T-helper 1 cell treated with Interleukin-12 subunit alpha and Interleukin-12 subunit beta and Interleukin-4 antibody, amounts not matched to agents 30 ng/mL and 1 ng/mL, for 36 hours (primary cell): ENCODE measurements at places on chromosomes 3 and 15. TPM values are rescaled to one million over a fixed set of nuclear protein-coding genes. Genes with fewer than 3 reads are reported as not detected.

Gene SPINK8
- total RNA-seq: not detected in 2 replicates

Gene NPAP1
- not detected in 2 replicates for total RNA-seq

Gene EPHA6
- total RNA-seq: not detected in 2 replicates

Gene HGD
- 0.39 and 0.61 TPM in 2 replicates for total RNA-seq

Gene RTP3
- total RNA-seq: not detected in 2 replicates

Gene CYP11A1
- total RNA-seq: not detected in 2 replicates

Gene FRMD5
- total RNA-seq: not detected in 2 replicates

Gene GOLGA6L7
- total RNA-seq: not detected in 2 replicates

Gene IQCF5
- not detected in 2 replicates for total RNA-seq

Gene NEO1
- total RNA-seq: 4.1 and 5.6 TPM in 2 replicates

Gene SCG5
- total RNA-seq: 2.2 and 2.8 TPM in 2 replicates

Gene SLC51B
- not detected in 2 replicates for total RNA-seq

Gene AEN
- total RNA-seq: 58.2 and 59.1 TPM in 2 replicates

Gene SCN5A
- total RNA-seq: not detected in 2 replicates

Gene IQGAP1
- total RNA-seq: 196 TPM in 2 replicates

Gene PROK2
- not detected in 2 replicates for total RNA-seq

Gene CCDC9B
- total RNA-seq: 0.39 and 0.66 TPM in 2 replicates

Gene CFAP100
- total RNA-seq: not detected in 2 replicates

Gene MASP1
- total RNA-seq: not detected in 2 replicates

Gene STRC
- 0.44 and 0.46 TPM in 2 replicates for total RNA-seq

Gene ABCF3
- total RNA-seq: 70.7 and 73.4 TPM in 2 replicates

Gene SPTSSB
- total RNA-seq: not detected in 2 replicates

Gene TMEM266
- total RNA-seq: not detected in 2 replicates

Gene TEX55
- total RNA-seq: not detected in 2 replicates

Gene CYB561D2
- total RNA-seq: 44.4 and 45.6 TPM in 2 replicates

Gene CTXN2
- total RNA-seq: not detected in 2 replicates

Gene SMCO1
- total RNA-seq: not detected in 2 replicates

Gene DAPK2
- total RNA-seq: 21.5 and 23.0 TPM in 2 replicates

Gene FBXW12
- total RNA-seq: not detected in 2 replicates

Gene CPLX3
- 0.91 and 1.4 TPM in 2 replicates for total RNA-seq

Gene EOMES
- 18.6 and 19.0 TPM in 2 replicates for total RNA-seq

Gene CPEB1
- total RNA-seq: not detected in 2 replicates

Gene TRH
- total RNA-seq: not detected in 2 replicates

Gene ASB14
- not detected in 2 replicates for total RNA-seq

Gene EXD1
- total RNA-seq: not detected in 2 replicates

Gene PARP15
- total RNA-seq: 43.2 and 43.5 TPM in 2 replicates

Gene SLC24A5
- not detected in 2 replicates for total RNA-seq

Gene SYNPR
- total RNA-seq: not detected in 2 replicates

Gene SMAD6
- 0.07 and 0.37 TPM in 2 replicates for total RNA-seq

Gene LSAMP
- not detected in 2 replicates for total RNA-seq

Gene AMIGO3
- 0.51 and 0.98 TPM in 2 replicates for total RNA-seq

Gene CTXND1
- total RNA-seq: not detected in 2 replicates

Gene NEK10
- total RNA-seq: 0.61 and 1.4 TPM in 2 replicates

Gene NMB
- total RNA-seq: 3.2 and 3.7 TPM in 2 replicates

Gene HMCES
- total RNA-seq: 47.3 and 52.5 TPM in 2 replicates

Gene RBM15B
- total RNA-seq: 31.2 and 31.4 TPM in 2 replicates

Gene CDHR4
- 0.20 and 0.22 TPM in 2 replicates for total RNA-seq

Gene MYEF2
- total RNA-seq: 26.7 and 28.2 TPM in 2 replicates

Gene GPR62
- not detected in 2 replicates for total RNA-seq

Gene GTF2A2
- 136 and 137 TPM in 2 replicates for total RNA-seq

Gene IL5RA
- total RNA-seq: not detected in 2 replicates

Gene SNURF
- total RNA-seq: 11.9 and 13.8 TPM in 2 replicates

Gene AHSG
- total RNA-seq: not detected in 2 replicates

Gene CYP8B1
- not detected in 2 replicates for total RNA-seq

Gene CTDSPL2
- total RNA-seq: 60.5 and 62.4 TPM in 2 replicates

Gene TPRG1
- total RNA-seq: 2.7 and 2.9 TPM in 2 replicates

Gene CCK
- not detected in 2 replicates for total RNA-seq

Gene C3orf22
- not detected in 2 replicates for total RNA-seq

Gene C3orf49
- not detected in 2 replicates for total RNA-seq
